ENCODE measurements at places on chromosomes 7 and 10.

- DNase-seq: no peak
Measured at GRCh38 chr10:98403812-98404504, 11.0 kb downstream of the PYROXD2 start.

- DNase-seq: no peak
Measured at GRCh38 chr7:1914321-1914720, 244.2 kb downstream of the ELFN1 start.

DNA sequence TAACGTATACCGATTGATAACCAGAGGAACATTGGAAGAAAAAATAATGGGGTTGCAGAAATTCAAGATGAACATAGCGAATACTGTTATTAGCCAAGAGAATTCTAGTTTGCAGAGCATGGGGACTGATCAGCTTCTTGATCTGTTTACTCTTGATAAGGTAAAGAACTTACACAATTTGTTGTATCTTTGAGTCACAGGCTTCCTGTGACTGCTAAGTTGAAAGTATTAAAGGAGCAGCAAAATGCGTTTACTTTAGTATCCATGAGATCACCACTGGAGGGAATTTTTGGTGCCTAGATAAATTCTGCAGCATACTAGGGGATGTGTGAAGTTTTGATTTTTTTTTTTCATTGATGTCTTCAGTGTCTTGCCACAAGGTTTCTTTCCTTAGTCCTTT, 103.6 kb downstream of the BTAF1 start:
- DNase-seq: no peak

- no peak for DNase-seq
Measured at GRCh38 chr10:132383101-132383500, 13.9 kb upstream of the PWWP2B start.
